ENCODE measurements at places on chromosomes 1 and 21.

DNA sequence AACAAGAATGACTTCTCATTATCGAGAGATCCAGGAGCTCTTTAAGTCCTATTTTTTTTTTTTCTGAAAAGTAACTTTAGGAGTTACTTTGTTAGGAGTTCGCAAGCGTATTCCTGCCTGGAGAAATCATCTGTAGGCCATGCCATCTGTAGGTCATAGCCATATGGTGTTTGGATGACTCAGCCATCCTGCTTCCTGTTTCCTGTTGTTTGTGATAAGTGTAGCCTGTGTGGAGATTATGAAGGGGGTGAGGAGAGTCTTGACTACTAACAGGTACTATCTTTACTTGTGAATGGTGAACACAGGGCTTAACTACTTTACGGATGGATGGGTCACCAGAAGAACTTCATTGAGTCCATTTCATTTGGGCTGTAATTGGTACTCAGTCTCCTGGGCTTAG, 327.2 kb downstream of the PTPRU start:
- no peak for DNase-seq

DNA sequence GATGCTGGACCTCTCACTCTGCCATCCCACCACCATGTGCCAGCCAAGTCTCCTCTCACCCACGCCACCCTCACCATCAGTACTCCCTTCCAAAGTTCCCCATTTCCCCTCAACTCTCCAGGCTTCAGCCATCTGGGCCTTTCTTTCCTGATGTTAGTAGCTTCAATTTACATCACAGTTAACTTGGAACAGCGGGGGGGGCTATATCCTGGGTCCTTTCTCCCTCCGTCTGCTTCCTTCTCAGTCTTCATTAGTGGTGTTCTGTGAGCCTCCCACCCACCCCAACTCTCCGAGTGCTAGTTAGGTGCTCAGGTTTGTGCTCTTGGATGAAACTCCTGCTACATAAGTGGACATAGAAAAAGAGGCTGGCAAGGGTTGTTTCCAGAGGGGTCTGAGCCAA, 31.9 kb downstream of the KCNC4 start:
- DNase-seq: no peak

DNA sequence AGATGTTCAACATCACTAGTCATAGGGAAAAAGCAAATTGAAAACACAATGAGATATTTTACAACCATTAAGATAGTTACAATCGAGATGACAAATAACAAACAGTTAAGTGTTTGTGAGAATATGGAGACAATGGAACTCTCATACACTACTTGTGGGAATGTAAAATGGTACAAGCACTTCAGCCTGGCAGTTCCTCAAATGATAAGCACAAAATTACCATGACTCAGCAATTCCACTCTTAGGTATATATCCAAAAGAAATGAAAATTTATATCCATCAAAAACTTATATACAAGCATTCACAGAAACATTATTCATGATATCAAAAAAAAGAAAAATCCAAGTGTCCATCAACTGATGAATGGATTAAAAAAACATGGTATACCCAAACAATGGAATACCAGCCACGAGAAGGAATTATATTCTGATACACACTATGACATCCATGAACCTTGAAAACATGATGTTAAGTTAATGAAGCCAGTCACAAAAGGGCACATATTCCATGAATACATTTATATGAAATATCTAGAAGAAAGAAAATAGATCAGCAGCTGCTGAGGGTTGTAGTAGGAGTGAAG, 76.4 kb downstream of the EVI5 start:
- DNase-seq: no peak

DNA sequence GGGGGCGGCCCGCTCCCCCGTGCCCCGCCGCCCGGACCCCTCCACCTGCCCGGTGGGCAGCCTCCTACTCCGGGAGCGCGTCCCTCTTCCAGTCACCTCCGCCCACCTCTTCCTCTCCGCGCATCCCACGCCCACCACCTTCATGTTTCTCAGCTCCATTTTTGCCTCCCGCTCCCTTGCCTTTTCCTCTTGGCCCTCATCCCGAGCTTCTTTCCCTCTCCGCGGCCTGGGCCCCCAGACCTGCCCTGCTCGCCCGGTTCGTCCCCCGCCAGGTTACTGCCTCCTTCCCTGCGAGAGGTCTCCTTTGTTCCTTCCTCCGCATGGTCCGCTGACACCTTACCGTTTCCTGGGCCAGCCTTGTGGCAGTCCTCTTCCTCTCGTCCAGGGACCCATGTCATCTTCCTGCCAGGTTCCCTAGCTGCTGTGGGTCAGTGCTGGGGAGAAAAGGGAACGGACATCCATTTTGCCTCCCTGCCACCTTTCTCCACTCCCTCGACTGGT, 563 bp downstream of the QSOX1 start:
- DNase-seq: no peak

DNA sequence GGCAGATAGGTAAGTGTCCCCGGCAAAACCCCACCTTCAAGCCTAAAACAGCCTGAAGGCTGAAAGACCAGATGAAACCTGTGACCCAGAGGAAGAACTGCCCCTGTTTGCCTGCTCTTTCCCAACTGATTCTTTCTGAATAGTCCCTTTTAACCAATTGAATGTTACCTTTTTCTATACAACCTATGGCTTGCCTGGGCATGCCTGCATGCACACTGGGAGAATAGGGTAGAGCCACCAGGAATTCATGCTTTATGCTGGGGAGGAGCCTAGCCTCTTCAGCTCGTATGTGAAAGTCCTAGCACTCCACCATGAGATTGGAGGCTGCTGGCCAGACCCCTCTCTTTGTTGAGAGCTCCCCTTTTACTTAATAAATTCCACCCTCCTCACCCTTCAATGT, 340.0 kb downstream of the PTBP2 start:
- no peak for DNase-seq

GRCh38 chr1:109259674-109260557, 10.6 kb downstream of the CELSR2 start:
- DNase-seq: no peak

DNA sequence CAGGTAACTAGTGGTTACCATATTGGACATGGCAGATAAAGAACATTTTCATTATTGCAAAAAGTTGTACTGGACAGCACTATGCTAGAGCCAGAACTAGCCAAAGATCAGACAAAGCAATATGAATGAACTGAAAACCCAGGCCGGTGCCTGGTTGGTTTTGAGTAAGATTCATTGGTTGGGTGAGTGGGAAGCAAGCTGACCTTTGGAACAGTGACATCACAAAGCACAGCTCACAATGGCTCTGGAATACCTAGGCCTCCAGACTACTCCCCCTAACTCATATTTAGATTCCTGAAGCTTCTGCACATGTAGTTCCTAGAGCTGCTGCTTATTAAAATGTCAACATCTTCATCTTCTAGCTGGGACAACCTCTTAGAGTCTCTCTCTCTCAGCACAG, at the start of gene TMCO2:
TMCO2 (plus strand) TSS at position 283 of the 400 bp plus-strand sequence; CDS start at position 340, 57 bp downstream.
- no peak for DNase-seq

- DNase-seq: no peak
These were observed 169.5 kb upstream of the PKN2 start for GRCh38 chr1:88514544-88515060.

DNA sequence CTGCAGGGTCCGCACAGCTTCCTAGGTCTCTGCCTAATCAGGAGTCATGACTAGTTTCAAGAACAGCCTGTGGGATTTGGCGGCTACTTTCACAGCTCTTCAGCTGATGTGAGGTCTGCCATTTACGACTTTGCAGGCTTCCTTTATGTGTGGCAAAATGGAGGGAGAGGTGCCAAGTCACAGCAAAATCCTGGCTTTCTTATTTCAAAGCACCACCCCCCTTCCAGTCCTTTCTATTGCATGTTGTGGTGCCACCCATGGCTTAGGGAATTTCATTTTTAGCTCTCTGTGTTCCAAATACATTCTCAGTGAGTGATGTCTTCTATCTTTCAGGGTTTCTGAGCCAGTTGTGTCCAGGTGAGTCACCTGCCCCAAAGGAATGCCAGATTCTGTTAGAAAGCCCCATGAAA, 75.1 kb upstream of the WLS start:
- no peak for DNase-seq

GRCh38 chr1:8858112-8858668, 20.3 kb downstream of the ENO1 start:
- DNase-seq: no peak

DNA sequence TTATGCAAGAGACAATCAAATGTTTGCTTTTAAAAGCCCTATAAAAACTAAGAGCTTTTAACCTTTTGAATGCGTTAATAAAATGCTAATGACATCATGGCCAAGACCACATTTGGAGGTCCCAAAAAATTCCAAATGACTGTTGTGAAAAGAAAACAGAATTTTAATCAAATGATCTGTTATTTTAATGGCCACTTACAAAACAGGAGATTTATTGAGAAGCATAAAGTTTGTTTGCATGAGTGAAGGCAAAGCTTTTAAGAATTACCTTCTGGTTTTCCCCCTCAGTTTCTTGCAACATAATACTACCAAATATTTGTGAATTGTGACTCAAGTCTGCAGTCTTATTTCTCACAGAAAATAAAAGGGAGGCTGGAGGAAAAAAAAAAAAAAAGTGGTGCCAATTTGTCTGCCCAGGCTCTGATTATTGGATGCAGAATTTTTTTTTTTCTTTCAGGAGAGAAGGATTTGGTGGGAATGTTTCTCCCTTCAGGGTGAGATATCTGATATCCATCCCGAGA, 60.7 kb downstream of the GORAB start:
- no peak for DNase-seq

GRCh38 chr1:5643360-5644107, 348.7 kb downstream of the NPHP4 start:
- no peak for DNase-seq

DNA sequence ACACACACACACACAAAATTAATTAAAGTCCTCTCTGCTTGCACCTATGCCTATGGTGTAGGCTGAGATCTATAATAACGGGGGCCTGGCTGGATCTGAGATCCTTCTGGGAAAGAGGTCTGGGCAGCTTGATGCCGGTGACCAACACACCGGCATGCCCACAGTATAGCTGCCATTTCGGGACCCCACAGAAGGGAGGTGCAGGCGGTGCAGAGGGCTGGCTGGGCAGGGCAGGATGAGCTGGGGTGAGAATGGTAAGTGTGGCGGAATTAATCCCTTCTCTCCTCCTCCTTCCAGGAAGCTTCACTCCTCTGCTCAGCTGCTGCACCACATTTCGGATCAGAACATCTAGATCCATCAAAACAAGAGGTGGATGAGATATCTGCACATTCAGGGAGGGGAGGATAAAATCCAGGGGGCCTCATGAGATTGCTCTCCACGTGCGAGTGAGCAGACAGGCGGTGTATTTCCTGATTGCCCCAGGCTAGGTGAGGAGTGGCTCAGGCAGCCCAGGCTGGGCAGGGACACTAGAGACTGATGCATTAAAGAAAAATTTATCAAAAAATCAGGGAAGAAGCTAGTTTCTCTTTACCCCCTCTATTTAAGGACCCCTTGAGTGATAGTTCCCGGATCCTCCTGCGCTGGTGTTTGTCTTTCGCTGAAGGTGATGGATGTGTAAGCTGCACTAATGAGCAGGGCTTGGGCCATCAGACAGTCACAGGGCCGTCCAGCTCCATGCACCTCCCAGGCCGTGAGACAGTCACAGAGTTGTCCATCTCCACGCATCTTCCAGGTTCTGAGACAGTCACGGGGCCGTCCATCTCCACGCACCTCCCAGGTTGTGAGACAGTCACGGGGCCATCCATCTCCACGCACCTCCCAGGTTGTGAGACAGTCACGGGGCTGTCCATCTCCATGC, 449.9 kb downstream of the PTPRU start:
- no peak for DNase-seq

- no peak for DNase-seq
These were observed 154.3 kb downstream of the PLXNA2 start for GRCh38 chr1:208089761-208090370.

DNA sequence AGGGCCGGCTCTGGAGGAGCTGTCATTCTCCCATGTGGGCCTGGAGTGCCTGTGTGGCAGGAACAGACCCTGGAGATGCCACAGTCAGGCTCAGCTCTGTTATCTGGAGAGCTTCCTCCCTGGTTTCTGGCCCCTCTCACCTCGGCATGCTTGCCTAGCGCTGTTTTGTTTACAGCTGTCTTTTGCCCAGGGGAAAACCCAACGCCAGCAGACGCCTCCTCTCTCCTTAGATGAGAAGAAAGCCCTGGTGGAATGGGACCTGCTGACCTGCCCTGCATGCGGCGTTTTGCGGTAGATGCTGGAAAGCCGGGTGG, 104.9 kb downstream of the CRYAA start:
- DNase-seq: no peak

- DNase-seq: no peak
These were observed 85.8 kb upstream of the RGS1 start for GRCh38 chr1:192489748-192490147.

- no peak for DNase-seq
These were observed 360.9 kb upstream of the VAMP3 start for GRCh38 chr1:7410156-7410555.

GRCh38 chr1:160651433-160652064, 4.7 kb upstream of the SLAMF1 start:
- no peak for DNase-seq

DNA sequence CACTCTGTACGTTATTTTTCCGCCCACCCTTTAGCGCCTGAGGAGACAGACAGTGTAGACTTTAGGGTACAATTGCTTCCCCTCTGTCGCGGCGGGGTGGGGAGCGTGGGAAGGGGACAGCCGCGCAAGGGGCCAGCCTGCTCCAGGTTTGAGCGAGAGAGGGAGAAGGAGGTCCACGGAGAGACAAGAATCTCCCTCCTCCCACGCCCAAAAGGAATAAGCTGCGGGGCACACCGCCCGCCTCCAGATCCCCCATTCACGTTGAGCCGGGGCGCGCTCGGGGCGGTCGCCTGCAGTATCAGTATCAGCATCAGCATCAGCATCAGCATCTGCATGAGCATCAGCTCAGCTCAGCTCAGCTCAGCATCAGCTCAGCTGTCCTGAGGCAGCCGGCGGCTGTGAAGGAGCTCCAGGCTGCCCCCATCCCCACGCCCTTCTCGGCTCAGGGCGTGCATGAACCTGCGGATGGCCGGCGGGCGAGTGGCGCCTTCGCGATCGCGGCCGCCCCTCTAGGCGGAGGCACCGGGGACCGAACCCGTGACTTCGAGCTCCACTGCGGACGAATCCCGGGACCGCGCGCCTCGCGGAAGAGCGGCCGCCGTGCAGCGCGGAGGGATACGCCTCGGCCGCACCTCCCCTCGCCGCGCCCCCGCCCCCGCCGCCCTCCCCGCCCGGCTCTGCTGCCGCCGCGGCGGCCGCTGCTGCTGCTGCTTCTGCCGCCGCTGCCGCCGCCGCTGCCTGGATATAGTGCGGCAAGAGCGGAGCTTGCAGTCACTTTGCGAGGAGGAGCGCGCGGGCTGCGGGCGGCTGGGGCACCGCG, at the start of gene NCAM2:
NCAM2 (plus strand) TSS at position 774 of the 820 bp plus-strand sequence.
- peak; percentile 52 for DNase-seq
